Endothelial cell (in vitro differentiated cells): ENCODE measurements at places on chromosomes 3 and 15.

GRCh38 chr15:49225572-49226281, 55.7 kb downstream of the GALK2 start:
- peak; percentile 63 for DNase-seq

GRCh38 chr3:160921020-160921635, 165.1 kb downstream of the PPM1L start:
- peak; percentile 33 for DNase-seq

DNA sequence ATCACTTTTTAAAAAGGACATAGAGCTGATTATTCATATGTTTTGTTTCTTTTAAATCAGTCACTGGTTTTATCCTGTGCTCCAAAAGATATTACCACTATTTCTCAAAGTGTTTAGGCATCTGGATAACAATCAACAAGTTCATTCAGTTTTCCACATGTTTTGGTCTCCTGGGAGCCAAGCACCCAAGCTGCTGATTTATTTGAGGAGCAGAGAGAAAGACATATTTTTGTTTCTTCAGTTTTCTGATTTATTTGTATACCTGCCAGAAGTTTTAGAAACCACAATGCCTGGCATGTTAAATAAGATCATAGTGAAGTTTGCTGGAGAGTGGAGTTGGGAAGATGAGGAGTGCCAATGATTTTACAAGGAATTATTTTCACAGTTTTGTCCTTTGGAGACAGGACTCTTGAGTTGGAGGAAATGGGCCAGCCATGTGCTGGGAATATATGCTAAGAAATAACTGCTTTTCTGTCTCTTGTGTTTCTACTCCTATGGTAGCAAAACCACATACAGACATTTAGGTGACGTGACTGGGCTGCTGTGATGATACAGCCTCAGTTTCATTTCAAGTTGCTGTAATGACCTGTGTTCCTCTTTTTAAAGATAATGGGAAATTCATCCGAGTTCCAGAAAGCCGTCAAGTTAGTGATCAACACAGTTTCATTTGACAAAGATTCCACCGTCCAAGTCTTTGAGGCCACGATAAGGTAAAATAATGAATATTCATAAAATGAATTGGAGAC, 11.7 kb downstream of the EDEM1 start:
- DNase-seq = no peak

GRCh38 chr15:41438206-41438605, 21.3 kb downstream of the RTF1 start:
- DNase-seq = no peak

DNA sequence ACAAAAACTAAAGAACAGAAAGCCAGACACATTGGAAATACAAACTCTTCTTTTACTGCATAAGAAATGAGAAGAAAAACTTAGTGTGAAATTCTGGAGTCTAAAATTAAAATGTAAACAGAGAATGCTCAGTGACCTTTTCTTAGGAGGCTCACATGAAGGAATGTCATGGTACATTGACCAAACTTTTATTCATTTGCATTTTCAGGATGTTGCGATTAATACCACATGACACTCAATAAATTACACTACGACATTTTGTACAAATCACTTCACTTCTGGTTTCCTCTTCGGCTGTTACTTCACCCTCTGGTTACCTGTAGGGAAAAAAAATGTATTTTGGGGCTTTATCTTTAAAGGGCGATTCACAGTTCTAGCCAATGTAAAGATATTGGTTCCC, 56.4 kb upstream of the ACTC1 start:
- no peak for DNase-seq
